Esophagus muscularis mucosa (tissue), 4 donors: ENCODE measurements at places on chromosomes 7 and 10. TPM values are rescaled to one million over a fixed set of nuclear protein-coding genes. Genes with fewer than 3 reads are reported as not detected.

DNA sequence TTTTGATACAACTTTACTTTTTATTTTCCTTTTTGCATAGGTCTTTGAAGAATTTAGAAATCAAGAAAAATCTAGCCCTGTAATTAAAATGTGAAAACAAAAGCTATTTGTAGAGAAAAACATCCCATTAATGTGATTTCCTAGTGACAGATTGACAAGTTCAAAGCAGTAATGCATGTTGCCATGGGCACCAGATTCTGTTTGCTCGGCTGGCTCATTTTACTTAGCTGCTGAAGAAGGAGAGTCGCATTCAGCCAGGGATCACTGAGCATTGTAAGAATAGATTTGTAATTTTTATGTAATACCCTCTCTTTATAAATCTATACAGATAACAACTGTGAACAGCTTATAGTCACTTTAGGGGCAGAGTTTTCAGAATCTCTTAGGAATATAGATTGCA lies 28.5 kb downstream of the DNAJB9 start:
- no peak for DNase-seq
- H3K4me3 ChIP-seq = no peak overlapping the region
- no peaks in the 10 kb centered on the region for H3K36me3 ChIP-seq
- H3K27me3 ChIP-seq = peaks cover 11% of the 10 kb centered on the region
- H3K27ac ChIP-seq = no peak overlapping the region

GRCh38 chr7:42739638-42740037 lies 172.2 kb downstream of the C7orf25 start:
- H3K36me3 ChIP-seq = no peaks in the 10 kb centered on the region
- no peak overlapping the region for H3K4me3 ChIP-seq
- peak overlapping the region; percentile 4 for H3K27ac ChIP-seq
- H3K4me1 ChIP-seq = no peaks in the 10 kb centered on the region

DNA sequence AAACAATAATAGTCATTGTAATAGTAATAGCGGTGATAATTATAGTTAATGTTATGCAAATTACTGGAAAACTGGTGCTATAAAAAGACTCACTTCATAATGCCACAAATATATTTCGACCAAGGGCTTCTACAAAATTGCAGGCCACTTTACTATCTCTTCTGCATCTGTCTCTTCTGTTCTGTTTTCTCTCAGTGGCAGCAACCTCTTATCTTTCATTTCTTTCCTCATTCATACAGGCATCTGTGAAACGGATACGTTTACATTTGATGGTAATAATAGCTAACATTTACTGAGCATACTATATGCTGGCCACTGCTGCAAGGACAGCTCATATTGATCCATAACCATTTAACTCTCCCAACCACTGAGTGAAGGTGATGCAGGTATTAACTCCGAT lies 537.4 kb upstream of the PFKP start:
- no peaks in the 10 kb centered on the region for H3K27me3 ChIP-seq
- no peak overlapping the region for H3K27ac ChIP-seq
- H3K4me3 ChIP-seq = no peak overlapping the region
- no peak for DNase-seq
- no peaks in the 10 kb centered on the region for H3K36me3 ChIP-seq

GRCh38 chr7:97580205-97580604 lies 151.7 kb upstream of the TAC1 start:
- no peak overlapping the region for H3K4me3 ChIP-seq
- no peaks in the 10 kb centered on the region for H3K36me3 ChIP-seq
- DNase-seq = no peak
- no peak overlapping the region for H3K27ac ChIP-seq
- H3K4me1 ChIP-seq = no peaks in the 10 kb centered on the region

IRF5 gene
- total RNA-seq = 14.5 TPM

- no peaks in the 10 kb centered on the region for H3K27me3 ChIP-seq
- H3K4me1 ChIP-seq = peaks cover 3% of the 10 kb centered on the region
- H3K36me3 ChIP-seq = no peaks in the 10 kb centered on the region
- DNase-seq = no peak
- no peak overlapping the region for H3K4me3 ChIP-seq
- no peak overlapping the region for H3K27ac ChIP-seq
Measured at GRCh38 chr7:71229148-71229547, 97.2 kb downstream of the GALNT17 start.

GRCh38 chr10:75612904-75613684 lies 181.7 kb downstream of the LRMDA start:
- peak overlapping the region; percentile 56 for H3K27ac ChIP-seq
- H3K36me3 ChIP-seq = no peaks in the 10 kb centered on the region
- no peak overlapping the region for H3K4me3 ChIP-seq
- DNase-seq = no peak
- peaks cover 53% of the 10 kb centered on the region for H3K4me1 ChIP-seq
